ENCODE measurements at places on chromosomes 2 and 18.

- DNase-seq, result no peak
Measured at GRCh38 chr18:3675994-3676393, 226.0 kb downstream of the TGIF1 start.

DNA sequence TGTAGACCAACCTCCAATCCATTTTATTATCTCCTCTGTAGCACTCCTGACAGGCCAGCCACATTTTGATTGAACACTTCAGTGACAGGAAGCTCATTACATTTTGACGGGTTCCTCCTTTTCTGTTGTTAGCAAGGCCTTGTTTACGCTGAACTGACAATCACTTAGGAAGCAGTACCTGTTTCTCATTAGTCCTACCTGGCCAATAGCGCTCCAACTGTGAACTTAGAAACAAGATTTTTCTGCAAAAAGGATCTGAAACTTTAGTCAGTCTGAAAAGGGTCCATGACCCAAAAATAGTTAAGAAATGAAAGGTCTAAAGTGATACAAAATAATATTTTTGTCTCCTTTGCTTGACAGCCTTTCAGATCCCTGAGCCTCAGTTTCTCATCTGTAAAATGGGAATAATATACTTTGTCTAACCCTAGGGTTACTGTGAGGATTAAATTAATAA, 119.6 kb upstream of the MSTN start:
- no peak for DNase-seq

GRCh38 chr2:45120546-45120945, 111.3 kb upstream of the SIX2 start:
- DNase-seq, result peak; percentile 74

DNA sequence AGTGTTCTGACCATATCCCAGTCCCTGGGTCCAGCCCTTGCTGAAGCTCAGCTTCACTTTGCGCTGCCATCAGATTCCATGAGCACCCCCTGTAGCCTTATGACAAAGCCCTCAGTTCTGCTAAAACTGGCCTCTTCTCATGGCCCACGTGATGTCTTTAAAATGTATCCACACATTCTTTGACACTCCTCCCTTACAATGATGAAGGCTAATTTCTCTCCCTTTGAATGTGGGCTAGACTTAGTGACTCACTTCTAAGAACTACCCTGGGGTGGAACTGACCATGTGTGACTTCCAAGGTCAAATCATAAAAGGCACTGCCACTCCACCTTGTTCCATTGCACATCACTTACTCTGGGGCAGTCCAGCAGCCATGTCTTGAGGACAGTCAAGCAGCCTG, 45.4 kb upstream of the GORASP2 start:
- no peak for DNase-seq

DNA sequence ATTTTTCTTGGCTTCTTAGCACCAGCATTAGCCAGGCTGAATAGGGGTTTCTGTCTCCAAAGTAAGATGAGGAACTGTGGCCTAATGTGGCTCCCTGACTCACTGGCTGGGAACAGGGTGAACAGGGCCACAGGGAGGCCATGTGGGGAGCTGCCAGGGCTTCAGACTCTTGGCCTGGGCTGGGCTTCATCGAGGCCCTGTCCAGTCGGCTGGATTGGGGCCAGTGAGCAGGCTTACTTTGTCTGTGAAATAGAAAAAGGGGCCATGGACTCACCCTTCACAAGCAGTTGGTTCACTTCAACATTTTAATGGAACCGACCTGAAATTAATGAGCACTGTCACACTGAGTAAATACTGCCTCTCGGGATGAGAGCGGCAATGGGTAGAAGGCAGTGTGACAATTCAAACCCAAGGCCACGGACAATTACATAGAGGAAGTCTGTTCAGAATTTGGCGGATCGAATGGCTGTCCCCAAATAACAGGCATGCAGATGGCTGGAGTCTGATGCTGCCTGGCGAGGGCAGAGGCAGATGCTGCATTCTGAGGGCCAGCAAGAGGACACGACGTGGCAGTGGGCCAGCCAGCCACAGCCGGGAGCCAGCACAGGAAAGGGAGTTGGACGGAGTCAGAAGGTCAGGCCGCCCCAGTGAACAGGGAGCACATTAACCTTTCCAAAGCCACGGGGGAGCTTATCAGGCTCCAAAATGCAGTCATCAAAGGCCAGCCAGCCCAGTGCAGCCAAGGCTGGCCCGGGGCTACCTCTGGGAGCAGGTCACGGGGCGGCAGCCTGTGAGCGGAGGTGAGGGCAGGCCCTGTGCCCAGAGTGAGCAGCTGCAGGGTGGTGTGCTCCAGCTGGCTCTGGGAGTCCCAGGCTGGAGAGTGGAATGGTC, 146.6 kb upstream of the REV1 start:
- DNase-seq, result no peak

- DNase-seq, result no peak
Measured at GRCh38 chr2:241454837-241455485, 53.4 kb downstream of the STK25 start.

GRCh38 chr2:224098481-224099230, 59.6 kb upstream of the SERPINE2 start:
- DNase-seq, result no peak

- DNase-seq, result no peak
Measured at GRCh38 chr2:152298754-152299153, 36.2 kb upstream of the FMNL2 start.

DNA sequence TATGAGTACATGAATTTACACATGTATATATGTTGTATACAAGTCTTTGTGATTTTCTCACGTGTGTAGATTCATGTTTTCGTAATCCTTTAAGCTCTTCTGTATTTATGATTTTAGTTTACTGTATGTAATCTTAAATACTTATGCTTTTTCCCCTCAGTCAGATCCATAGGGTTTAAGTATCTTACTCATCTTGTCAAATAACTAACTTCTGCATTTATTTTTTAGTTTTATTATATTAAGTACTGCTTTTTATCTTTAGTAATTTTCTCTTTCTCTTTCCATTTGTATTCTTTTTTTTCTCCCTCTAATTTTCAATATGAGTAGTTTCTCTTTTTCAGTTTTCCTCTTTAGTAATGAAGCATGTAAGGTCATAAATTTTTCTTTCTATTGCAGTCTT, 179.4 kb downstream of the LCLAT1 start:
- no peak for DNase-seq

DNA sequence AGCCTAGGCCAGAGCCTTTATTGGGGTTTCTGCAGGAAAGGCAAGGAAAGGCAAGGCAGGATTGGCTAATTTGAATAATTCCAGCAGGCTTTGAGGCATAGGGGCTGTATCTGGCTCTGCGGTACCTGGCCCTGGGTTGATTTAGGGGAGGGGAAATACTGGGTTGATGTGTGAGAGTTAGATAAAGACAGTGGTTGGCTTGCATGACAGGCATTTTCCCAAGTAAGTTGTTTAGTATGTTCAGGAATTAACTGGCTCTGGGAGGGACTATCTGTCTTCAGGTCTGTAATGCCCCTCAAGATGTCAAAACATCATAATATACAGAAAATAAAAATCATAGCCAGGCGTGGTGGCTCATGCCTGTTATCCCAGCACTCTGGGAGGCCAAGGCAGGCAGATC, 98.7 kb downstream of the UBR3 start:
- DNase-seq, result no peak

- DNase-seq, result peak; percentile 35
Measured at GRCh38 chr2:213246497-213247281, 37.6 kb upstream of the SPAG16 start.
